Karpas-422 (cell line): ENCODE measurements at places on chromosomes 6 and 20. TPM values are rescaled to one million over a fixed set of nuclear protein-coding genes. Genes with fewer than 3 reads are reported as not detected.

KIF13A gene
- total RNA-seq = 0.07 TPM in 1 of 2 replicates, not detected in the other

WFDC5 gene
- not detected in 2 replicates for total RNA-seq

NUS1 gene
- total RNA-seq = 10.1 and 21.9 TPM in 2 replicates

MYT1 gene
- total RNA-seq = 3.5 and 4.1 TPM in 2 replicates

ADAM33 gene
- not detected in 2 replicates for total RNA-seq

DNA sequence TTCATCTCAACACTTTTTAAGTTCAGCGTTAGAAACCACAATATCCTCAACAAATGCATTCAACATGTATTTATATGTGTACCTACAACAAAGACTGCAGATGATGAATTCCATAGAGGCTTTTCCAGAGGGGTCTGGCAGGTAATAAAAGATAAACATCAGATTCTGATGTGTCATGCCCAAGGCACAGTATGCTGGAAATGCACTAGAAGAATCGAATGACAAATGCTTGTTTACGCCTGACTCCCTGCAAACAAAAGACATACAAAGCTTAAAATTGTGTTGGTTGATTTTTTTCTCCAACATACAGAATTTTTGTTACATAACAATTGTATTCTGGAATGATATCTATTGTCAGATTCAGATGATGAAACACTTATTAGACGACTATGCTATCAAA, at the start of gene LGSN:
Gene LGSN (minus strand): TSS at position 45 of the 400 bp plus-strand sequence. CDS start 40 bp downstream, at position 5.
- no peak for DNase-seq

DNA sequence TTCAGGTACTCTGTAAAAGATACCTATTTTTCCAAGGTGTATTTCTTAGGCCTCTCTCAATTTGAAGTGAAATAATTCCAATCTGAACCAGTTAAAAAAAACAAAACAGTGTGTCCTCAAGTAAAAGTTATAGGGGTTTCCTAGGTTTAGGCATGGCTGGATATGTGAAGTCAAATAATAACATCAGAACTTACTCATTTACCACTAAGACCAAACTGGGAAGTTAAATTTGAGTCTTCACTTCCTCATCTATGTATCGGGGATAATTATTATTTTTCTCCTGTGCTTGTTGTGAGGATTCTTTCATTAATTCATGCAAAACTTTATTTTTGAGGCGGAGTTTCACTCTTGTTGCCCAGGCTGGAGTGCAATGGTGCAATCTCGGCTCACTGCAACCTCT, 86.2 kb upstream of the PTPRK start:
- DNase-seq = no peak

DNA sequence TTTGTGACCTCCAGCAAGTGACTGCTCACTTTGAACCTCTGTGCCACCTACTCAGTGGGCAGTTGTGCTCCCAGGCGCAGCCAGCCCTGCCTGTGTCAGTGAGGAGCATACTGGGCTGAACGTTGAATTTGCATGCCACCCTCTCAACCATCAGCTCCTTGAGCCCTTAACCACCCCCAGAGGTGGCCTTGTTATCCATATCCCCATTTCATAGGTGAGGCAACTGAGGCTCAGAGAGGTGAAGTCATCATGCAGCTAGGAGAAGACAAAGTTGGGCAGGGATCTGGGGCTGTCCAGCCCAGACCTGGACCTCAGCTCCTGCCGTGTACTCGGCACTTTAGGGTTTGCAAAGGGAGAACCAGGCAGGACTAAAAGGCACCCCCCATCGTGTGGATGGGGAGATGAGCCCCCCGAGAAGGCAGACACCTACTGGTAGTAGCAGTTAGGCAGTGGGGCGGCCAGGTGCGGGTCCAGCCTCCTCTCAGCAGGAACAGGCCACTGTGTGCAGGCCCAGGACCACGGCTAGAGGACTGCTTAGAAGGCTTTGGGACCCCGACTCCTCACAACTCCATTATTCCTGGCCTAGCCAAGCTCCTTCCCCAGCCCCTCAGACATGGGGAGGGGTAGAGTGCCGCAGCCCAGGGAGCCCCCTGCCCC, 100.8 kb upstream of the MYL9 start:
- no peak for DNase-seq

- no peak for DNase-seq
Measured at GRCh38 chr6:24898676-24899075, 37.1 kb downstream of the RIPOR2 start.

DNA sequence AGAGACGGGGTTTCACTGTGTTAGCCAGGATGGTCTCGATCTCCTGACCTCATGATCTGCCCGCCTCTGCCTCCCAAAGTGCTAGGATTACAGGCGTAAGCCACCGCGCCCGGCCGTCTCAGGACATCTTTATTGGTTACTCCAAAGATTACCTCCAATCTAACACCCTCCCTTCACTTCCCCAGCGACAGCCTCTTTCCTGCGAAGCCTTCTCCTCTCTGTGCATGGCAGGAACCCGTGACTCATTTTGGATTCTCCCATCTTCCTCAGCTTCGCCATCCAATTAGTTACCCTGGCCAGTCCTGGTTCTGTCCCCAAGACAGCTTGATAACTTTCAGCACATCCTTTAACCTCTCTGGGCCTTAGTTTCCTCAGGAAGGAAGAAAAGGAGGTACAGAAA, 51.3 kb upstream of the TOX2 start:
- DNase-seq = no peak
